ENCODE measurements at places on chromosomes 6 and 20.

DNA sequence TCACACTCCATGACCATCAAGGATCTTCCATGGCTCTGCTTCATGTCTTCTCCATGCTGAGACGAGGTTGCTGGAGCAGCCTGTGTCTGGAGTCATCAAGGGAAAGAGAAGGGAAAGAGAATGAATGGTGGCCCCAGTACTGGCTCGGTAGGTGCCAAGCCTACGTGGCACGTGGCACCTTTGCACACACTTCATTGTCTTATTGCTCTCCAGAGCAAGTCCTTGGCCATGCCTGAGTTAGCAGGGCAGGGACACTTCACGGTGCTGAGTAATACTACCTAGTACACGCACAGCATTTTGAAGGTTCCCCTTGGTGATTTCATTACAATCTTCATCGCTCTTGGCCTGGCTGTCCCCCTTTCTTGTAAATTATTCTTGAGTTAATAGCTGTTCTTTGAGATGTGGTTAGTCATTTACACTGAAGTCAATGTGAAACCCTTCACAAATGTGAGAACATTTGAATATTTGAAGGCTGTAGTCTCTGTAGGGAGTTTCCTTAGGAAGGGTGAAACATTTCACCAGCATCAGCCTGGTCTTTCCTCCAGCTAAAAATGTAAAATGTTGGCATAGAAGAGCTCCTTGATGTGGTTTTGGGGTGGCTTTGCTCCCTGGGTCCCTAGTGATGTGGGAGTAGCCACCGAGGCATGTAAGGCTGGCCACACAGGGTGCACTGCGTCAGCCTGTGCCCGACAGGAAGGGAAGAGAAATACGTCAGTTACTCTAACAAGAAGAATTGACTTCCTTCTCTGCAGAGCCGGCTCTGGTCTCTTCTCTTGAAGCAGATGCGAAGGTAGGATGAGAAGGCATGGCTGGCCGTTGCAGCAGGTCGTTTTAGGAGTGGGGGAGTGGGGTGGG lies at the start of gene SYTL3:
Gene SYTL3 (plus strand): TSS at position 766 of the 855 bp plus-strand sequence. CDS start 13,215 bp downstream, outside the sequence.
- DNase-seq = no peak

DNA sequence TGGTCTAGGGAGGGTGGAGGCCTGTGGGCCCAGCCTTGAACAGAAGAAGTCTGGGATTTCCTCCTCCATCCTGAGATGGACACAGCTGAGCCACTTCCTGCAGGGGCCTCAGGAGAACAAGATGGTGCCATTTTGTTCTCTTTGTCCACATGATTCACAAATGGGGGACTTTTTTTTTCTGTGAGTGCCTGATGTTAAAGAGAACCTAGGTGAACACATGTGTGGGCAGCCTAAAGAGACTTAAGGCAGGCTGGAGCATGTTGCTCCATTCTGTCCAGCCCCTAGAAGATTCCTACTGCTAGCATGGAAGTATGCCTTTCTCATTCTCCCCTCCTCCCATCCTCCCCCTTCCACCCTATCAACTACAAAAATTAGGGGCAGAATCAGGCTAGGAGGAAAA lies 49.3 kb upstream of the KIF16B start:
- DNase-seq = no peak

DNA sequence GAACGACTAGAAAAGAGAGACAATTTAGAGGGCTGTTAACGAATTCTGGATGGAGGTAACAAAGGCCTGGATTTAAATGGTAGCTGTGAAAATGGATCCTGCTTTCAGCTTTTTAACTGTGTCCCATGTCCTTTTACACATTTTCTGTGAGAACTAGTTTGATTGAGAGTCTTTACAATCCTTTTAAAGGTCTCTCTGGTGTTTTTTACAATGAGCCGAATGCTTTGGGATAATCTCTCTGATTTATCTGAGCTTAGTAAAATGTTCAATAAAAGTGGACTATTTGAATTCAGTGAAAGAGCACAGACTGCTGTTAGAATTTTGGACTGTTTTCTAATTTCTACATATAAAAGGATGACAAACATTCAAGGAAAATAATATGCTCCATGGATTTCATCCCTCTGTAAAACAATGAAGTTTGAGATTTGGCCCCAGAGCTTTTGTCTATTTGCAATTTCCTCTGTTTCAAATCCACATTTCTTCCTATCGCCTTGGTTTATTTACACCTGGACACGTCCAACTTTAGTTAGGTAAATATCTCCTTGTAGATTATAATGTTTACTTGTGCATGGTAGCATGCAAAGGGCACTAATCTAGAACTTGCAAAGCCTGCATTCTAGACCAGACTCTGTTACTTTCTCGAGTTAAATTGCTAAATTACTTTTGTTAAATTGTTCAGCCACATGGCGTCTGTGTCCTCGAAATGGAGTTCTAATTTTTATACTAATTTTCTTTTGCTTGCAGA lies 871.0 kb upstream of the CITED2 start:
- no peak for DNase-seq

DNA sequence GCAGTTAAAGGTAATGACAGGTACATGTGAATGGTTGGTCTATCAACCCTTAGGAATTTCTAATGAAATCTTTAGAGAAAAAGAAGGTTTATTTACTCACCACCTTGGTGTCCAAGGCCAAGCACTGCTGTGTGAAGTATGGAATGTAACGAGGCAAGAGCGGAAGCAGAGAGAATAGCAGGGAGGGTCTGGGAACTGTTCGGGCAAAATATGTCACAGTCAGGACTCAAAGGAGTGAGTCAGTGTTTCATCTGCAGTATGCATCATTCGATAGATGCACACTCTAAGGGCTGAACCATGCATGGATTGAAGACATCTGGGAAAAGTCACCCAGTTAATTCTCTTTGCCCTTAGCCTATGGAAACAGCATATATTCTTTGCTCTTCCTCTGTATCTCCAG lies 33.2 kb downstream of the ADGRF5 start:
- no peak for DNase-seq

- no peak for DNase-seq
Observed at GRCh38 chr20:19867074-19867473, 109.0 kb downstream of the RIN2 start.

DNA sequence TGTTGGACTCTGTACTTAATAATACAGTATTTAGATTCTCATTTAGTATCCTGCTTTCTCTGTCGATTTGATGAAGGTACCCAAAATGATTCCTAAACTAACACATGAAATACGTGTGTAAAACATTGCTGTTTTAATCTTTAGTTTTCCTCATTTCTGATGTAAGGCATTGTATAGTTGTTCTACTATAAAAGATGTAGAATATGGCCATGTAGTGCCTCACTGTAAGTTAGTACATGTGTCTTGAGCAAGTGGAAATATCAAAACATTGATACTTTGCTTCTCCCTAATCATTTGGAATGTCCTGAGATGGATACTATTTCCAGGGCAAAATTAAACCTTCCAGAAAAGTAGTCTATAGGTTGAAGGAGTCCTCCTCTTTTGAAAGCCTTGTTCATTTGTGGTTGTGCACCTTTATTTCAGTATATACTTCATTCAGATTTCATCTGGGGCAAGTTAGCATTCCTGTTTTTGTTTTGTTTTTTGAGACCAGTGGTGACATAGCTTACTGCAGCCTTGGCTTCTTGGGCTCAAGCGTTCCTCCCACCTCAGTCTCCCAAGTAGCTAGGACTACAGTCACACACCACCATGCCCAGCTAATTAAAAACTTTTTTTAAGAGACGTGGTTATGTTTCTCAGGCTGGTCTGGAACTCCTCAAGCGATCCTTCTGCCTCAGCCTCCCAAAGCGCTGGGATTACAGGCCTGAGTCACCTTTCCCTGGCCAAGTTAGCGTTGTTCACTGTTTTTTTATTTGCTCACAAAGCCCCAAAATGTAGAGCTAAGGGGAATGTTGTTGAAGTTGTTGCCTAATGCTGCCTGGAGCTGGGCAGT lies 11.6 kb downstream of the SRSF3 start:
- DNase-seq = no peak

DNA sequence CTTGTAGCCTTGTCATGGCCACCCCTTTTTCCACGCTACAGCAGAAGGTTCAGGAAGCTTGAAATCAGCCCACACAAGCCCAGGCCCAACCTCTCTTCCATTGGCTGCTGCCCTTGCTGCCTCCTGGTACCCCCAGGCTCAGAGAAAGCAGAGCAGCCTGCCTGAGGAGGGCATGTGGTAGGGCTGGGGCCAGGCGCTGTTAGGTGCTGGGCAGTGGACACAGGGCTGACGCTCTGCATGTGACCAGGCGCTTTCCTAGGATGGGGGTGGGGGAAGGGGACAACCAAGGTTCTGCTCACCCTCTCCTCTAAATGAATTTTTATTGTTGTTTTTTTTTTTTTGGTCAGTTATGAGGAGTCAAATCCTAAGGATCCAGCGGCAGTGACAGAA lies 36.3 kb upstream of the ID1 start:
- no peak for DNase-seq

GRCh38 chr6:3455569-3456394 lies 1.1 kb downstream of the SLC22A23 start:
- DNase-seq = no peak

- no peak for DNase-seq
Observed at GRCh38 chr6:121759370-121759769, 323.9 kb downstream of the GJA1 start.

- no peak for DNase-seq
Observed at GRCh38 chr6:118892355-118892991, 1.5 kb upstream of the ASF1A start.

GRCh38 chr6:114049367-114049966 lies 78.5 kb upstream of the HDAC2 start:
- DNase-seq = no peak

DNA sequence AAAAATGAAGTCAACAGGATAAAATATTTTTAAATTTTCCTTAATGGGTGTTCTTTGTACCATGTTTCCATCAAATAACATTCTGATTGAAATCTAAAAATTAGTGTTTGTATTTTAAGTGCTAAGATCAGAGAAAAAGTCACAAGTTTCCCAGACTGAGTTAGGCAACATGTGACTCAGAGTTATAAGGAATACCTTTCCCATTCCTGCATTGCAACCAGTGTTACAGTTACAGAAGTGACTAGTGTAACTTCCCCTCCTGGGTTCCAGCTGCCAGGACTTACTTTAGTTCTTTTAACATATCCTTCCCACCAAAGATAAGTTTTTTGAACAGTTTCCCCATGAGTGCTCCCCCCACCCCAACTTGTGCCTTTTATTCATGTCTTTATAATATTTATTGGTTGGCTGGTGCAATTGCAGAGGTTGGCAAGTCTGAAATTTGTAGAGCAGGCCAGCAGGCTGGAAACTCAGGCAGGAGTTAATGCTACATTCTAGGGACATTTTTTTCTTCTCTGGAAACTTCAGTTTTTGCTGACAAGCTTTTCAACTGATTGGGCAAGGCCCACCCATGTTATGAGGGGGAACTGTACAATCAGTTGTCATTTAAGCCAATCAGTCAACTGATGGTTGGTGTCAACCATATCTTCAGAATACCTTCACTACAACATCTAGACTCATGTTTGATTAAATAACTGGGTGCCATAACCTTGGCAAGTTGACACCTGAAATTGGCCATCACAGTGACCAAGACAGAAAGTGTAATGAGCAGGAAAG lies 22.9 kb upstream of the ESR1 start:
- no peak for DNase-seq

DNA sequence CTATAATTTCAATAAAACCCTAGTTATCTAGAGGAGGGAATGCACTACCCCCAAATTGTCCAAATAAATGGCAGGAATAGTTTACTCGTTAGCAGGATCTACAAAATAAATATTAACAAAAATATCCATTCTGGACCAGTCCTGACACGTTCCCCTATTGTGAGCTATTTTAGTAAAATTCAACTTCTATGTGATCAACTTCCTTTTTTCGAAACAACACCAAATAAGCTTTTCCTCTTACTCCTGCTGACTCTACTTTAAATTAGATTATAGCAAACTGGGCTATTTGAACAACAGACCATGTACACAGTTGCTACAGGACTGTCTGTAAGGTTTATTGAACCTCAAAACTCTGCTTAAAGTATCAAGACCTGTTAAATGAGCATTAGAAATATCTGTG lies 154.3 kb downstream of the IPCEF1 start:
- no peak for DNase-seq

GRCh38 chr6:121873595-121873994 lies 438.1 kb downstream of the GJA1 start:
- no peak for DNase-seq

DNA sequence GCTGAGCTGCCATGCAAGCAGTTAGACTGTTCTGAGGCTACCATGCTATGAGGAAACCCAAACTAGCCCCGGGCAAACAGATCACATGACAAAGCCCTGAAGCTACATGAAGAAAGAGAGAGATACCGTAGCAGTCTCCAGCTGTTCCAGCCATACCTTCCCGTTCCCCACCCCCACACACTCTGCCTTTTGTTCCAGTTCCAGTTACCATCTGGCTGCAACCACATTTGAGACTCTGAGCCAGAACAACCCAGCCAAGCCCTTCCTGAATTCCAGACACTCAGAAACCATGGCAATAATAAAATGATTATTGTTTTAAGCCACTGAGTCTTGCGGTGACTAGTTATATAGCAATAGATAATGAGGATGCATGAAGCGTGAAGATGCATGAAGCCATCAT lies 28.3 kb downstream of the RIN2 start:
- no peak for DNase-seq

- no peak for DNase-seq
Observed at GRCh38 chr6:63517221-63517620, 55.1 kb upstream of the LOC128125822 start.

Measured in NCI-H2081 treated with DMSO at 0.1 percent for 48 hours (cell line).